Stimulated activated CD4-positive, alpha-beta T cell treated with anti-CD3 and anti-CD28 coated beads, Interleukin-1b, Interleukin-23, amount 100 ng/mL, for 1 hour (primary cell): ENCODE measurements at places on chromosomes 11 and 22.

DNA sequence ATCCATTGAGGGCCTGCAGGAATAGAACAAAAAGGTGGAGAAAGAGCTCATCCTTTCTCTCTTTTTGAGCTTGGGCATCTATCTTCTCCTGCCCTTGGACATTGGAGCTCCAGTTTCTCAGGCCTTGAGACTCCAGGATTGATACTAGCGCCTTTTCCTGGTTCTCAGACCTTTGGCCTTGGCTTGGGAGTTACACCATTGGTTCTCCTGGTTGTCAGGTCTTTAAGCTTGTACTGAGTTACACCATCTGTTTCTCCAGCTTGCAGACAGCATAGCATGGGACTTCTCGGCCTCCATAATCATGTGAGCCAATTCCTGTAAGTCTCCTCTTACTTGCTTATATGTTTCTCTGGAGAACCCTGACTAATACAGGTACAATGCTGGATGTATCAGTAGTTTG lies 72.6 kb downstream of the GRK3 start:
- no peak for DNase-seq

DNA sequence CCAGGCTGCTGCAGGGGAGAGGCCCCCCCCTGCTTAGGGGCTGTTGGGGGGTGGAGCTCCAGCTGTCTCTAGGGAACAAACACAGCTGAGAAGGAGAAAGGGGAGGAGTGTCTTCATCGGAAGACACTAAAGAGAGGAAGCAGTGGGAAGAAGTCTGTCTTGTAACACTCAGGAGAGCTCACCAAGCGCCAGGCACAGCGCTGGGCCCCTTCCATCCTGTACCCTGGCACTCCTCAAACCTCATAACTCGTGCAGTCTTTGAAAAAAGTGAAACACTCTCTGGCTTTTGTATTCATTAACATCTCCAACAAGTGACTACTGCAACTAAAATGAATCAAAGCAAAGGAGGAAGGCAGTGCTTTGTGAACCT lies 67.4 kb upstream of the PRDM11 start:
- DNase-seq, result no peak

- no peak for DNase-seq
Observed at GRCh38 chr11:69524991-69525411, 43.5 kb downstream of the LINC01488 start.

DNA sequence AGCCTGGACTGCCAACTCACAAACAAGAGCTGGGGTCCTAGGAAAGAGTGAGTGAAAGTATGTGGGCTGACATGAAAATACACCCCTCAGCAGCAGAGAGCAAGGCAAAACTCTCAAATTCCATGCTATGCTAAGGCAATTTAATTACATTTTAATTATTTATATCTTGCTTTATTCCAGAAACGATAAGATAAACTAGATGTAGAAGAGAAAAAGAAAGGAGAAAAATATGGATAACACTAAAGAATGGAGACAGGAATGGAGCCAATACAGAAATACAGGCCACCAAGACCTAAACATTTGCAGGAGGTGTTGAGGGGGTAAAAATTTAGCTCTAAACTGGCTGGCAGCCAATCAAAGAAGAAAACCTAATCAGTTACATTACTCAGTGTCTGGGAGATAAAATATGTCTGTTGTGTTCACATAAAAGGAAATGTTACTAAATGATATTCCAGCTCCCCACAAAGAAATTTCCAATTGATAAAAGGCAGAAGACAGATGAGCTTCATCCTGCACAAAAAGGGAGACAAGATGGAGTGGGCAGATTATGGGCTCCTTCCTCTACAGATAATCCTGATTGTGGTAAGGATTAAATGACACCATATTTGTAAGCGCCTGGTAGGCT lies 223.5 kb upstream of the BLID start:
- DNase-seq, result no peak

DNA sequence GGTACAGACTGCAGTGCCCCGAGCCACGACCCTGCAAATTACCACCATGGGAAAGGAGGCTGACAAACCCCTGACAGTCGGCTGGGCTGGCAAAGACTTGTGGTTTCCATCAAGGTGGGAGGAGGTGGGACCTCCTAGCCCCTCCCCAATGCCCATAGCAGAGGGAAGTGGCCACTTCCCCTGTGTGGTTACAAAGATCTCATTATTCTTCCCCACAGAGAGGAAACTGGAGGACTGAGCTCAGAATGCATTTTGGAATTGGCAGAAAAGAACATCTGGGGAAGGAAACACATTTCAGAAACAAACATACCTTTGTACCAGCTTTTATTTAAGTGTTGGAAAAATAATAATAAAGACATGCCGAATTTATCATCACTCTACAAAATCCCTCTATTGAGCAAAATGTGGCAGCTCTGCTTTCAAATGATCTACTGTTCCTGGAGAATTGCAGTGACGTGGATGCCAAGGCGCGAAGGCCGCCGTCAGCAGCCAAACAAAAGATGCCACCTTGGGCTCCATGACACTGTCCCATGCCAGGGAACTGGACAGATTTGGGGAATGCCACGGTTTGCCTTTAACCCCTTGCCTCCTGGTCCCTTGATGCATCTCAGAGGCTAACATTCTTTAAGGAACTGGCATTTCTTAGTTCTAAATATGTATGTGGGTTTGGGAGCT lies 169.6 kb downstream of the CRYBB2 start:
- no peak for DNase-seq

- no peak for DNase-seq
Observed at GRCh38 chr11:121445071-121445768, 6.9 kb upstream of the SORL1 start.

- no peak for DNase-seq
Observed at GRCh38 chr22:29443861-29444792, 5.7 kb downstream of the RFPL1 start.

GRCh38 chr11:33919645-33920044 lies 27.8 kb upstream of the LMO2 start:
- DNase-seq, result no peak
